Epithelial cell of proximal tubule (primary cell): ENCODE measurements at places on chromosomes 6 and 20. TPM values are rescaled to one million over a fixed set of nuclear protein-coding genes. Genes with fewer than 3 reads are reported as not detected.

Gene TSBP1
- total RNA-seq = not detected in 2 replicates

Gene PMEPA1
- 59.4 and 62.5 TPM in 2 replicates for total RNA-seq

GRCh38 chr6:169859978-169860703 is 108.7 kb downstream of the ERMARD start:
- no peak for DNase-seq

DNA sequence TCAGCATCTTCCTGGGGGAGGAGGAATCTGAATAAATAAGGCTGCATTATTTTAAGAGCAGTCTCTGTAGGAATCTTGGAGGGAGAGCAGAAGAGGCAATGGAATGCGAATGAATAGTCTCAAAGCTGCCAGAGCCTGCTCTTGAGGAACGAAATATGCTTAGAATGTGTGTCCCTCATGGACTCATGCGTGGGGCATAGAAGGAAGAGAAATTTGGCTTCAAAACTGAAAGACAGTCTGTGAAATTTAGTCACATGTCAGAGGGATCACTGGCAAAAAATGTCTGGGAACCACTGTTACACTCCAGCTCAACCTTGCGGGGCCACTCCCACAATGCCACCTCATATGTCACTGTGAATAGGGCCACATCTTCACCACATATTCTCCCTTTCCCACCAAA is 95.5 kb downstream of the GJA10 start:
- peak; percentile 83 for DNase-seq

Gene RBBP8NL
- 0.07 and 0.40 TPM in 2 replicates for total RNA-seq

DNA sequence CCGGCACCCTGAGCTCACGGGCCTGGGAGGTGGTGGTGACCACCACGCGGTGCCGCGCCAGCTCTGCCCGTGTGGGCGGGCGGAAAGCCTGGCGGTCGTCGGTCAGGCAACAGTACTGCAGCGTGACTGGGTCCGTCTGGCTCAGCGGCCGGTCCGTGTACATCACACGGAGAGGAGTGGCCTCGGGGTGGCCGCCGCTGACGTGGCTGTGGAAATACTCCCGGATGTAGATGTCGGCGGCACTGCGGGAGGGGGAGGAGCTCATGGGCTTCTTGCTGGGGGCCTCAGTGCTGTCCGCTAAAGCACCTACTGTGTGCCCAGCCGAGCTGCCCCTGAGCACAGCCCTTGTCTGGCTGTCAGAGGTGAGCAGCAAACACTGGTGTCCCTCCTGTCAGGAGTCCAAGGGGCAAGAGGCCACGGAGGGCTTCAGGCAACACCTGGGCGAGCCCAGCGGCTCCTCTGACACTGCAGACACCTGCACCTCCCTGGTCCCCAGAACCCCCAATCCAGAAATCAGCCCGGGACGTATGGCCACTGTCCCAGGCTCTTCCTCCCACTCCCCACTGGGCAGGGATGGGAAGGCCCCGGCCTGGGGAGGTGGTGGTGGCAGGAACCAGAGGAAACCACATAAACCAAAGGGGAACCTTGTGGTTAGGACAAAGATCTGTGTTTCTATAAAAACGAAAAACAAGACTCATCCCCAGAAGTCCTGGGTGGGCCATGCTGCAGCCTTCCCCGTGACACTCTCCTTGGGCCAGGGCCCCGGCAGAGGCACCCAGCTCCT is 6.5 kb downstream of the HELZ2 start:
- no peak for DNase-seq
